ENCODE measurements at places on chromosomes 5 and 9.

DNA sequence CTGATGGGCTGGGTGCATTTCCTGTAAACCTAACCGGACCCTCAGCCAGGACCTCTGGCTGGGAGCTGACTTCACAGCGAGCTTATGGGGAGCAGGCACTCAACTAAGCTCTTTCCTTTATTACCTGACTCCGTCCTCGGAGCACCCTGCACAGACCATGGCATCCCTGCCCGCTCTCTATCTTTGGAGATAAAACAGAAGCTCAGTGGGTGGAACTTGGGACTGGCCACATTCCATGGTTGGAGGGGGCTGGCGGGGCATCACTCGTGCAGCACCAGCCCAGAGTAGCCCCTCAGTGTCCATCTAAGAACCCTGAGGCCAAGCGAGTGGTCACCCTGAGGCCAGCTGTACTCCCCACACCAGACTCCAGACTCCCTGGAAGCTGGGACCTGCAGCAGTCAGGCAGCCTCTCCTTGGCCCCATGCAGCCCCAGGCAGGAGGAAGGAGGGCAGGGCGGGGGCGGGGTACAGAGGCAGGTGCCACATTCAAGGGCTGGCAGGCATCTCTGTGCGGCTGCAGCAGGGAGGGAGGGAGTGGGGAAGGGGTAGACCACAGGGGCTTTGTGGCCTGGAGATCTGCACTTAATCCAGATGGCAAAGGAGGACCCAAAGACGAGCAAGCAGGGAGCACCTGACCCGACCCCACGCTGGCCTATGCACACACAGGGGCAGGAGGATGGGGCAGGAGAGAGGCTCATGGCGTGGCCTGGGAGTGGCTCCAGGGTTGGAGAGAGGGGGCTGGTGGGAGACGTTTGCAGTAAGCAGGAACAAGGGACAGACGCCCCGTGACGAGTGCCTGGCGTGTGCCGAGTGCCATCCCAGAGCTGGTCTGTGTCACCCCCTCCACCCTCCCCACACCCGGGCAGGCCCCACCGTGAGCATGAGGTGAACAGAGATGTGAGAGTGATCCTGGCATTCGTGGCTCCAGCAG, 26.1 kb downstream of the GLT6D1 start:
- no peak for DNase-seq

- DNase-seq = no peak
Measured at GRCh38 chr9:70340572-70340971, 73.9 kb downstream of the KLF9 start.

GRCh38 chr5:28208356-28208755, 1170.0 kb upstream of the CDH9 start:
- no peak for DNase-seq

GRCh38 chr9:125513668-125514413, 193.2 kb downstream of the MAPKAP1 start:
- peak; percentile 49 for DNase-seq

- DNase-seq = no peak
Measured at GRCh38 chr5:52638732-52639131, 149.0 kb upstream of the ITGA1 start.

DNA sequence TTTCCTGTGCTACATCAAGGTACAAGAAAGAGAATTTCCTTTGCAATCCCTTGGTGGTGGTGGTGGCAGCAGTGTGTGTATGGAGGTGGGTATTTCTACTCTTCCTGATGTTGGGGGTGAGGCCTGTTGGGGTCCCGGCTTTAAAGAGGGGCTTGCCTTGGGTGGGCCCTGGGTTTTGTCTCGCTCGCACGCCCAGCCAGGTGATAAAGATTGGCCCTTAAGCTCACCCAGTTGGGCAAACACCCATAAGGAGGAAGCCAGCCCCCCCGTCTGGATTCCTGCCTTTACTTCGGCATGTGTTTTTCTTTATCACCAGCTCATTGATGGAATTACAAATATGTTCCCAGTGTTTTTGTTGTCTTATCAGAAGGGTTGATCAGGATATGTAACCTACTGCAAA, 16.0 kb upstream of the SARDH start:
- no peak for DNase-seq

- DNase-seq = no peak
Measured at GRCh38 chr5:143399616-143400540, 3.6 kb downstream of the NR3C1 start.

DNA sequence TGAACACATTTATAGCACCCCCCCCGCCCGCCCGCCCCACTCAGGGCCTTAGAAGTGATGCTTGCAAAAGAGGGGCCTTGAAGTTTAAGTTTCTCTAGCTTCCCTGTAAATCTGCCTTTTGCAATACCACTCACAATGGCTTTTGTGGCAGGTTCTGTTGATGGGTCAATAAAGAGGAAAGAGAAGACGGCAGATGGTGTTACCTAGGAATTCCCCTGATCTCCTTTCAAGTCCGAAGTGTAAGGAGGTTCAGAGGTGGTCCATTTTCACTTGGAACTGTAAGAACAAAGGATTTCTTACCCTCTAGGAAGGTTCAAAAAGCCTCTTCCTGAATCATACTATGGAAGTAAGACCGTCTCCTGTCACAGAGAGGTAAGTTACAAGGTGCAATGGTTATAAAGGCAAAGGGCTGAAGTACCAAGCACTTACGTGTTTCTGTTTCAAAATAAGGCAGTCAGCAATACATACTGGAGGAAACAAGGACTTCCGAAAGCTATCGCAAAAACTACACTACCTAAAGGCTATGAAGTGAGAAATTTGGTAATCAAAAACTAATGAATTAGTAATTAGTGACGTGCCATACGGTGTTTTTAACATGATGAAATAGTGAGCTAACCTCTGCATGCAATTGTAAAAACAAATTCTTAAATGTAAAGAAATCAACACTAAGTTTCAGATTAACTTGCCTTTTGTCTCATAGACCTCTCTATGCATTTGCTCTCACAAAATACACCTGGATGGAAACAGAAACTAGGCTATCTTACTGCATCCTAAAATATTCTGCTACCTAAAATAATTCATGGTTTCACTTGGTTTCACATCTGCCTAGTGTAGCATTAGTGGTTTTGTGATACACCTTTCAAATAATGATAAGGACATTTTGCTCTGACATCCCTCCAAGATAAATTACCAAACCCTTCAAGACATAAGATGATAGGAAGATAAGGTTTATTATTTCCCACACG, 589.4 kb upstream of the FAM174A start:
- DNase-seq = no peak

GRCh38 chr5:170267431-170268152, 30.0 kb downstream of the LCP2 start:
- peak; percentile 84 for DNase-seq

DNA sequence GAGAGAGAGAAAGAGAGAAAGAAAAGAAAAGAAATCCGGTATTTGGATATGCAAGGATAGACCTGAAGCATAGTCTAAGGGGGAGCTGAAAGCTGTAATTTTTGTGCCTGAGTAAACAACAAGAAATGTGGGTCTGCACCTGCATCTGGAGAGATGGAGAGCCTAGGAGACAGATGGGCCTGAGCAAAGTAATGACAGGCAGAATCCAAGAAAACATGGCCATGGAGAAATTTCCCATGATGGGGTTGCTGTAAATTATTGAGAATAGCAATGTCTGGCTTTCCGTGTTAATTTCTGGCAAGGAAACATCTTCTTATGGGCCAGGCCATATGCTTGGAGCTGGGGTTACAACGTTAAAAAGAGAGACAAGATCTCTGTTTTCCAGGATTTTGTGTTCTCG, 40.2 kb downstream of the YIPF5 start:
- DNase-seq = no peak

DNA sequence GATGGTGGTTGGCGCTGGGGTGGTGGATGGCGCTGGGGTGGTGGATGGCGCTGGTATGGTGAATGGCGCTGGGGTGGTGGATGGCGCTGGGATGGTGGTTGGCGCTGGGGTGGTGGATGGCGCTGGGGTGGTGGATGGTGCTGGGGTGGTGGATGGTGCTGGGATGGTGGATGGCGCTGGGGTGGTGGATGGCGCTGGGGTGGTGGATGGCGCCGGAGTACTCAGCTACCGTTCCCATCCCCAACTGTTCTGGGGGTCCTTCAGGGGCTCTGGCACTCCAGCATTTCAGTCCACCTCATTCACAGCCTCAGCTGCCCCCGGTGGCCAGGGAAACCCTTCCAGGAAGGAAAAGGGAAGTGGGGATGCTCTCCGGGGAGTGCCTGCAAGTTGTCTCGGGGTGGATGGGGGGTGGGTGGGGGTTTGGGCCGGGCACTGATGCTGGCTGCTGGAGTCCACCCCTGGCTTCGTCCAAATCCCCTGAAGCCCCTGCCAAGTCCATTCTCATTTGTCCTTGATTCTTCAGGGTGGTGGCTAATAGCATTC, 147.3 kb upstream of the COL5A1 start:
- no peak for DNase-seq

DNA sequence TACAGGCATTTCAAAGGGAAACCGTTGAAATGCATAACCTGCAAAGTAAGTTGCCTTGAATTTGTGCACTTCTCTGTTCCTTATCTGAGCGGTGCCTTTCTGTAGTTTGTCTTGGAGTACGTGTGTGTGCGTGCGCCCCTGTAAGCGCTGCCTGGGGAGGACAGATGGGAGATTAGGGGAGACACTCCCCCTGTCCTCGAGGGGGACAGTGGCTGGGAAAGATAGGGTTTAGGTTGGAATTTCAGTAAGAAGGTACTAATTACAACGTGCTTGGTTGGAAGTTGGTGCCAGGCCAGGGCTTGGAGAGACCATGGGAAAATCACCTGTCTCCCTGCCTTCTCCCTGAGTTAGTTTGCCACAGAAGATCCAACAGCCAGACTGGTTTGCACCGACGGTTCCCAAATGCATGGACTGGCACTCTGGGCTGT, 73.2 kb downstream of the PIK3R1 start:
- no peak for DNase-seq

DNA sequence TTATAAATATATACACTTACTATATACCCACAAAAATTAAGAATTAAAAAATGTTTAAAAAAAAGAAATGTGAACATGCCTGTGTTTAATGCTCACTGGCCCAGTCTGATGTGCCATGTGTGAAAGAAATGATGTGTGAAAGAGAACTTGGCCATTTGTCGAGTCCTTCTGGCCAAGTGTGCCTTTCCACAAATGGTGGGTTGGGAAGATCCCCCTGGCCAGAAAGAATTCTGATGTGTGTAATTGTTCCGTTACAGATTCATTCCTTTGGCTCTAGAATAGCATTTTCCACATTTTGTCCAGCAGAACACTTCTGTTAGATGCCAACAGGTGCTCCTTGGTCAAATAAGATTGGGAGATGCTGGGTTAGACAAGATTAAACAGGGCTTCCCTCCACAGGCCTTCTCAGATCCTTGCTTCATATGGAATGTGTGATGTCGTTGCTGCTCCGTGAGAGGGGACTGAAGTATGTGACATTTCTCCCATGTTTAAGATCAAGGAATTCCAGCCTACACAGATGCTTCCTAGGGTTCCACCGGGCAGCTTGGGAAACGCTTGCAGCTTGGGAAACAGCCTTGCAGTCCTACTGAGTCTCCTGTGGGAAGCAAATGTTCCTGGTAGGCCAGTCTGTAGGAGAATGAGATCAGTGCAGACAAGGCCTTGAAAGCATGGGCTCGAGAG, 32.1 kb downstream of the GDNF start:
- DNase-seq = no peak

DNA sequence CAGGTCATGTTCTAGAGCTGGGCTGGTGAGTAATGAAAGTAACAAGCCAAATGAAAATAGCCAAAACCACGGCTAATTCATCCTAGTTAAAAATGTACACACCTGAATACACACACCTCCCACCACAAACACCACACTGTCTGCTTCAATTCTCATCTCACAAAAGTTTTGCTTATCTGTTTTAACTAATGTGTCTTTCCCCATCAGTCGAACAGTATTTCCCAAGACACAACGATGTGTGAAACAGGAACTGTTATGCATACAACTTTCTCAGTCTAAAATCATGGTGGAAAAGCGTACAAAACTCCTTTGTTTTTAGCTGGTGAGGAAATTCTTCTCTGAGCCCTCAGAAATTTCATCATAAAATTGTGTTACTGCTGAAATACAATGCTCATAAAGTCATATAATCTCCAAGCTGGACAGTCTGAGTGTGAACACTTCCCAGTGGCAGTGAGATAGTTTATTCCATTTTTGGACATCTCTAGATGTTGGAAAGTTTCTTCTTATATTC, 242.4 kb downstream of the EFNA5 start:
- no peak for DNase-seq

GRCh38 chr9:137023157-137023556, 4.9 kb downstream of the ABCA2 start:
- DNase-seq = no peak
